ENCODE measurements at places on chromosomes 11 and 22. TPM values are rescaled to one million over a fixed set of nuclear protein-coding genes. Genes with fewer than 3 reads are reported as not detected.

Gene MEN1
- total RNA-seq, result 41.6 TPM

Gene DNAJB7
- not detected for total RNA-seq

Gene CRACR2B
- 9.7 TPM for total RNA-seq

Gene DDI1
- total RNA-seq, result not detected

Gene SHISA8
- not detected for total RNA-seq

Gene IGSF9B
- 0.15 TPM for total RNA-seq

Gene GRIA4
- not detected for total RNA-seq

Gene NAALAD2
- 1.1 TPM for total RNA-seq

Gene GAL3ST1
- total RNA-seq, result not detected

Gene SYT13
- total RNA-seq, result not detected

Gene OR52I2
- total RNA-seq, result not detected

Gene C22orf23
- 0.46 TPM for total RNA-seq

Gene APOL5
- not detected for total RNA-seq

Gene FIBIN
- total RNA-seq, result not detected

Gene LPXN
- 6.2 TPM for total RNA-seq

Gene LRRN4CL
- total RNA-seq, result 0.37 TPM

Gene GVQW3
- 0.99 TPM for total RNA-seq
